ENCODE measurements at places on chromosomes 5 and 9.

- DNase-seq = peak; percentile 70
- H3K27ac ChIP-seq = peak overlapping the region; percentile 84
- H3K4me3 ChIP-seq = peak overlapping the region; percentile 95
- H3K4me1 ChIP-seq = peaks cover 15% of the 10 kb centered on the region
- no peaks in the 10 kb centered on the region for H3K27me3 ChIP-seq
Measured at GRCh38 chr5:180494510-180495181, 467 bp downstream of the CNOT6 start.

DNA sequence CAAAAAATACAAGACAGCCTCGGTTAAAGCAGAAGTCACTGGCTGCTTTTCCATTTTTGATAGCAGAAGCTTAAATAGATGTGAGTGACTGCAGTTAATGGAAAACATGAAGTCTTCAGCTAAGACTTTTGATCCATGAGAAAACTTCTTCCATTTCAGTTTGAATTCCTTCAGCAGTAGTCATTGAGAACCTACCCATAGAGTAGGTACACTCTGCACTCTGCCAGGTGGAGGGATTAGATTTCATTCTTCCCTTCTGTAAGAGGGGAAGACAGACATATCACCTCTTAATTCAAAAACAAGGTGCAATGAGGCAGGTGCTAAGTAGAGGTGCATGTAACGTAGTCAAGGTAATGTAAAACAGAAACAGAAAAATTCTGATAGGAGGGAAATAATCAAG lies 26.7 kb upstream of the XPA start:
- H3K27ac ChIP-seq = no peak overlapping the region
- H3K36me3 ChIP-seq = no peaks in the 10 kb centered on the region
- H3K4me1 ChIP-seq = no peaks in the 10 kb centered on the region
- H3K27me3 ChIP-seq = no peaks in the 10 kb centered on the region
- no peak overlapping the region for H3K4me3 ChIP-seq

DNA sequence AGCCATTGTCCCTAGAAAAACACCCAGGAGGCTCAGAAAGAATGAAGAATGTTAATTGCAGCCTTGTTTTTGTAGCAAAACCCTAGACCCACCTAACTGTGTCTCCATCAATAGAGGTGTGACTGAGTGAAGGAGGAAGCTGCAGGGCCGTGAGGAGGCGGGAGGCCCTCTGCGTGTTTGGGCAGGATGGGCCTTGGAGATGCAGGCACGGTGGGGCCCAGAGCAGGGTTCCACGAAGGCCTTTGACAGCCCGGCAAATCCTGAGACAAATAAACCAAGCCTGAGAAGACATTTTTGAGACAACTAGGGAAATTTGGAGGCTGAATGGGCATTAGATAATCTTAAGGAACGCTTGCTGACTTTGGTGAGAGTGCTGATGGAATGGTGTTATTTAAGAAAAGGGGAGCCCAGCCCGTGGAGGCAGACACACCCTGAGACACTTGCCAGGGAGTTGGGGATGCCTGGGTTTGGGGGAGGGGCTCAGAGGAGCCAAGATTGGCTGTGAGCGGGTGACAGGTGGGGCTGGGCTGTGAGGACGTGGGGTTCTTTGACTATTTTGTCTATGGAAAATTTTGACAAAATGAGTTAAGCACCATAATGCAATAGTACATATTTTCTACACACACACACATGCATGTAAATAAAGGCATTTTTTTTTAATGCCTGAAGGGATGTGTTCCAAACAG lies 48.8 kb downstream of the BARX1 start:
- no peak for DNase-seq
- H3K27ac ChIP-seq = no peak overlapping the region
- no peaks in the 10 kb centered on the region for H3K4me1 ChIP-seq
- no peaks in the 10 kb centered on the region for H3K27me3 ChIP-seq
- H3K4me3 ChIP-seq = no peak overlapping the region

- no peaks in the 10 kb centered on the region for H3K27me3 ChIP-seq
- H3K4me1 ChIP-seq = no peaks in the 10 kb centered on the region
- H3K27ac ChIP-seq = no peak overlapping the region
- DNase-seq = no peak
Measured at GRCh38 chr5:90916947-90917800, 358.6 kb downstream of the ADGRV1 start.

GRCh38 chr5:1557114-1557873 lies 33.5 kb upstream of the LPCAT1 start:
- no peaks in the 10 kb centered on the region for H3K27me3 ChIP-seq
- H3K4me3 ChIP-seq = no peak overlapping the region
- no peak overlapping the region for H3K27ac ChIP-seq
- H3K4me1 ChIP-seq = no peaks in the 10 kb centered on the region
- no peak for DNase-seq

GRCh38 chr5:146072595-146072994 lies 32.8 kb downstream of the PLAC8L1 start:
- H3K36me3 ChIP-seq = no peaks in the 10 kb centered on the region
- DNase-seq = no peak
- H3K27me3 ChIP-seq = no peaks in the 10 kb centered on the region
- no peak overlapping the region for H3K27ac ChIP-seq
- peaks cover 10% of the 10 kb centered on the region for H3K4me1 ChIP-seq

- no peak overlapping the region for H3K4me3 ChIP-seq
- H3K36me3 ChIP-seq = no peaks in the 10 kb centered on the region
- no peaks in the 10 kb centered on the region for H3K4me1 ChIP-seq
- H3K27me3 ChIP-seq = no peaks in the 10 kb centered on the region
- no peak overlapping the region for H3K27ac ChIP-seq
- no peak for DNase-seq
Measured at GRCh38 chr9:83355729-83356151, 182.5 kb downstream of the FRMD3 start.

Data from ascending aorta (tissue), 2 donors.